ENCODE measurements at places on chromosomes 3 and 15.

GRCh38 chr15:50176869-50177268, 5.1 kb upstream of the SLC27A2 start:
- DNase-seq, result no peak

DNA sequence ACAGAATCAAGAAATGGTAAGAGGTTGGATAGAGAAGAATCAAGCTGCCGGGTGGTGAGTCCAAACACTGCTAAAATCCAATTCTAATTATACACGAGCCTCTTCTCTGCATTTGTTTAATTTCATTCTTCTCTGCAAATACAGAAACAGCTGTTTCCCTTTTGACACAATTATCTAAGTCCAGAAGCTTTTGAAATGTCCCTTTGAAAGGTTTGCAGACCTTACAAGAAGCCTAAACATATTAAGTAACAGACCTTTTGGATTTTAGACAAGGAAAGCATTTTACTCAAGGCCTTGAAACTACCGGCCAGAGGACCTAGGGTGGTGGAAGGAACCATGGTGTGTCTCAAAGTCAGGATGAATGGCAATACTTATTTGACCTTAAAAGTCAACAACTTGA, 403.8 kb upstream of the ADAMTS9 start:
- DNase-seq, result no peak

GRCh38 chr3:6351752-6352151, 509.2 kb upstream of the GRM7 start:
- DNase-seq, result peak; percentile 19

DNA sequence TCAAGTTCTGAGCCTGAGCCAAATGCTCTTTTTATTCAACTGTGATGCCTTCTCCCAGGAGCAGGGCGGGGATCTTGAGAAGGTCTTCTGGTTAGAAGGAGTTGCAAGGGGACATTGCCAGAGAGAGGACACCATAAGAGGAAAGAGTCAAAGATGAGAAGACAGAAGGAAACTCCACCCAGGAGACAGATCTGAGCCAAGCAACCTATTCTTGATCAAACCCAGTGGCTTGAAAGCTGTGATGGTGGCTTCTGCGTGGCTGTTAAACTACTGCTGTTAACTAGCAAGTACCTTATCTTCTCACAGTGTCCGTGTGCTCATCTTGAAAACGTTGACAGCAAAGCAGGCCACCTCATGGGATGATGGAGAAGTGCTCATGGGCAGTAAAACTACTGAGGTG, 19.8 kb upstream of the AGBL1 start:
- DNase-seq, result no peak

DNA sequence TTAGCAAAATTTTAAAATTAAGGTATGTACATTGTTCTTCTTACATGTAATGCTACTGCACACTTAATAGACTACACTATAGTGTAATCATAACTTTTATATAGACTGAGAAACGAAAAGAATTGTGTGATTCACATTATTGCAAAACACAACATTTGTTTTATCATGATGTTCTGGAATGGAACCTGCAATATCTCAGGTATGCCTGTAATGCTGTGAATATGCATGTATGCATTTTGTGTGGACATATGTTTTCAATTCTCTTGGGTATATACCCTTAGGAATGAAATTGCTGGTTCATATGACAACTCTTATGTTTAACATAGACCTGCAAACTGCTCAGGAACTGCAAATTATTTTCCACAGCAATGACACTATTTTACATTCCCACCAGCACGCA, 38.6 kb upstream of the TJP1 start:
- no peak for DNase-seq

DNA sequence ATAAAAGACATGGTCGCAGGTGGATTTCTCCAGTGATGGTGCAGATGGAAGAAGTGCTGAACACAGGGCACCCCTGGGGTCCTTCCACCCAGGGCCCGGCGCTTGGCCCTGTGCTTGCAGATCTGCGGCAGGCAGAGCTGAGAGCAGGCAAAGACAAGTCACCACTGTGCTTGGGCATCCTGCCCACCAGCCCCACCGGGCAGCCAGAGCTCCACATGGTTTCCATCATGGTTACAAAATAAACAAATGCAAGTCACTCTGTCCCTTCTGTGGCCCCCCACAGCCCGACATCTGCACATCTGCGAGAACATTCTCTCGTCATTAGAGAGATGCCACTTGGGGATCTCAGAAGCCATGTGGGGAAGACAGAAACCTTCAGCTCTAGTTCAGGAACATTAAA, 37.6 kb upstream of the SFMBT1 start:
- DNase-seq, result no peak

DNA sequence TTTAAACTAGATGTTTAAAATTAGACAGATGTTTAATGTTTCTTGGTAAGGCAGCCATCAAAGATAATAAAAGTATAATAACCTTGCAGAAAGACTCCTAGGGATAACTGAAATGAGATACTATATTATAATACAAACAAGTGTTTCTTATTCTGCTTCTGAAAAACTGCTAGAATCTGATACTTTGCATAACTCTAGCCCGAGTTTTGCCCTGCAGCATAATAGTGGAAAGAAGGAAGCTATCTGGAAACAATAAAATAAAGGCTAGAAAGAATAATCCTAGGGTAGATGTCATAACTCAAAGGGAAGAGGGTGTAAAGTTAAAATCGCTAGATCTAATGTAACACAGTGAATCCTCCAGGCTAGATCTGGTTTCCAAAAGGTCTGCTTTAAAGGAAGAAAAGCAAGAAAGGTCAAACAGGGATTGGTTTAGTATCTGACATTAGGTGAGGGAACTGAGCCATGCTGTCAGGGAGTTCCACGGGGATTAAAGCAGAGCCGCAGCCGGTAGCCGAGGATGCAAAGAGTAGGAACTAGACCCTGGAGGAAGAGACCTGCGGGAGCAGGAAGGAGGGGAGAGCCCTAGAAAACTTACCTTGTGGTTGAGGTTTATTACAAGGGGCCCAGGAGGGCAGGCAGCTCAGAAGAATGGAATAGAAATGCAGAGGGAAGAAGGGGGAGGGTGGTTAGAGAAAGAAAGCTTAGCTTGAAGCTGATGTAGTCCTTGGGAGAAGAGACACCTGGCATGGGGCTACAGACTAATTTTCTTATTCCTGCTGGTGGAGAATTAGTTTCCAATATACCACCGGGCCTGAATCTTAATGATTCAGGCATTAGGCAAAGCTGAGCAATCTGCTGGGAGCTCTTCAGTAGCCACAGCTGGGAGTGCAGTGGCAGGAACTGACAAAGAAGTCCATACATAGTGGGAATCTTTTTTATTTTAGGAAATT, 46.1 kb upstream of the TUSC7 start:
- no peak for DNase-seq

GRCh38 chr15:70604666-70605315, 158.6 kb downstream of the UACA start:
- DNase-seq, result peak; percentile 14

- no peak for DNase-seq
Observed at GRCh38 chr3:19331931-19332330, 183.6 kb downstream of the KCNH8 start.

DNA sequence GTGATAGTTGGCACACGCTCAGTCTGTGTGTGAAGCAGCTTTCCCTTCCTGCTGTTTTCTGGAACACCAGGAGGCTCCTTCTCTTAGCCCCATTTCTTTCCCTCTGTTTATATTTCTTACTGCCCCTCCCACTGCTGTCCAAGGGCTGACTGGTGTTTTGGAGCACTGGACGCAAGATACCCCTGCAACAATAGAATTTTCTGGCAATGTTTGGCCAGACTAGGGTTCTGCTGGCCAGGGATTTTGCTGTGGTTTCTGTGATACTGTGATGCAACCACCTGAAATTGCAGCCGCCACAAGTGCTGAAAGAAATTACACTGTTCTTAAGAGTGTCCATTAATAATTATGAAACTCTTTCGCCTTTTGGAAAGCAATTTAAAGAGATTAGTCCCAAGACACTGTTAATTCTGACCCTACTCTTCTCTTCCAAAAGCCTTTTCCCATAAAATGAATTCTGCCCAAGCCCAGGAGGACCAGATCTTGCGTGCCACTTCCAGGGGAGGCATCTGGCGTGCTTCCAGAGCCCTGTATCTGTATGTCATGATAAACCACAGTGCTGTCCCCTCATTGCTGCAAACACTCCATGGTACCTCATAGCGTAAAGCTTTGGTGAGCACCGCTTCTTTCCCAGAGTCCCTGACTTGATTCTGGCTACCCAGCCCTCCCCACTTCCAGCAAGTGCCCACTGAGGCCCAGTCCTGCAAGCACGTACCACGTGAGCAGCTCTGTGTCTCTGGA, 159.4 kb upstream of the CHRM5 start:
- DNase-seq, result no peak

DNA sequence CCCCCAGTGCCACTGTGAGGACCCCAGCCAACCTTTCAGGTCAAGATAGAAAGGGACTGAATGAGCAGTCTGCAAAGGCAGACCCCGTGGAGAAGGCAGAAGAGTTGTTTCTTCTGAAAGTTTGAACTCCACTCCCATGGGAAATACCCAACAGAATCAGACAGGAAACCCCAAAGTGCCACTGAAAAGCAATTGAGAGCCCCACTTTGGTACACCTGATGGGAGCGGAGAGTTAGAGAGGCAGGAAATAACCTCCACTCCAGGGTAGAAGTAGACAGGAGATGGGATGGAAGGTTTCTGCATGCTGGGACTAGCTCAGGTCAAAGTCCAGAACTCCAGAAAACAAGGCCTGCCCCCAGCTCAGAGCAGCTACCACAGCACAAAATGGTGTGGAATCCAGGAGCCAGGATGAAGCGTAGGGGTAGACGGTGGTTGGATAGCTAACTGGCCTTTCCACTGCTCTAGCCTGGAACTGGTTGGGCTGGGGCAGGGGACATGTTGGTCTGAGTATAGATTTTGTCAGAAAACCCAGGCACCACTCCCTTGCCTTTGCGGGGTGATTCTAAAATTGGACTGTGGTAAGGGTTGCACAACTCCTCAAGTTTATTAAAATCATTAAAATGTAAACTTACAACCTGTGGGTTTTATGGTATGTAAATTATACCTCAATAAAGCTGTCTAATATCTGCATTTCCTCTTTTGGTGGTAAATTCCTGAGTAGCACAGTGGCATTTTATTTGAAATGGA, 1.9 kb upstream of the RAB43 start:
- DNase-seq, result no peak

DNA sequence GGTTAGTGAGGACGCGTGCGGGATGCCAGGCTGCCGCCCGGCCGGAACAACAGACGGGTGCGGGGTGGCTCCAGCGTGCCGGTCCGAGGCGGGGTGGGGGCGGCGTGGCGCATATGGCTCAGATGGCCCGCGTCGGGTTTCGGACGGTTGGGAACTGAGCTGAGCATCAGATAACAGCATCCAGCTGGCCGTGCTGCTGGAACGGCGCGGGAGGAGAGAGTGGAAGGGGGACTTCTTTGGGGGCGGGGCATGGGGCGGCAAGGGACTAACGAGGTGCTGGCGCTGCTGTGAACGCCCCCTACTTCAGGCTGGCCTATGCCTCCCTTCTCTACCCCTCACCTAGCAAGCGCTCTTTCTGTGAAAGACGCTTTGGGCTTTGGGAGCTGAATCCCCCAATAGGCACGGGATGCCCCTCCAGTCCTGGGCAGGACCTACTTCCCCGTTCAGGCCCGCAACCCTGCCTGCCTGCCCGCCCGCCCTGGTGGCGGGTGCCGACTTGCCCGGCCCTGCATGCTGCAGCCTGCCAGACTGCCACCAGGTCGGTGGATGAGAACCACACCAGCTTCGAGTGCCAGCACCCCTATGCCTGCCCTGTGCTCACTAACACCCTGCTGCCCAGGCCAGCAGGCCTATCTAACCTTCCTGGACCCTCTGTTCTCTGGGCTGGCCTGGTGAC, 542 bp downstream of the INKA1 start:
- no peak for DNase-seq

DNA sequence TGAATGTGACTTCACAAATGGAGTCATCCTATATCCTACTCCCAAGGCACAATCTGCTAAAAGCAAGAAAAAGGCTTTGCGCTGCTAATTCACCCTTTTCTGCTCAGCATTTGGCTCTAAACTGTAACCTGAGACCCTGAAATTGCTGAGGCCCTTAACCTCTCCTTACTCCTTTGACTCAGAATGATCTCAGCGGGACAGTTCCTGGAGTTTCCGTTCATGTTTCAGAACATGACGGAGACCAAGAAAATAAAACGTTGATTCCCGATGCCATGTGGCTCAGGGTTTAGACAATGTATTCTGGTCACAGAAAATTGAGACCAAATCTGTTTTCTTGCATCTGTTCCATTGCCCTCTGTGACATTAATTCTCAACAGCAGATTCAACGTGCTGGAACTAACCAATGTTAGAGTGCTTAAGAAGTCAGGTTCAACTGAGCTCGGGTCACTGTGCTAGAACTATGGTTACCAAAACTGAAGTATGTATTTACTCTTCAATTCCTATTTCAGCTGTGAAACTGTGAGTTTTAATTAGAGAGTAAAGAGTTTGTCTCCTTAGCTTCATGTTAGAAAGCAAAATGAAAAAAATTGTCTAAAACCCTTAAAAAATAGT, 45.4 kb upstream of the TMC3 start:
- peak; percentile 15 for DNase-seq

DNA sequence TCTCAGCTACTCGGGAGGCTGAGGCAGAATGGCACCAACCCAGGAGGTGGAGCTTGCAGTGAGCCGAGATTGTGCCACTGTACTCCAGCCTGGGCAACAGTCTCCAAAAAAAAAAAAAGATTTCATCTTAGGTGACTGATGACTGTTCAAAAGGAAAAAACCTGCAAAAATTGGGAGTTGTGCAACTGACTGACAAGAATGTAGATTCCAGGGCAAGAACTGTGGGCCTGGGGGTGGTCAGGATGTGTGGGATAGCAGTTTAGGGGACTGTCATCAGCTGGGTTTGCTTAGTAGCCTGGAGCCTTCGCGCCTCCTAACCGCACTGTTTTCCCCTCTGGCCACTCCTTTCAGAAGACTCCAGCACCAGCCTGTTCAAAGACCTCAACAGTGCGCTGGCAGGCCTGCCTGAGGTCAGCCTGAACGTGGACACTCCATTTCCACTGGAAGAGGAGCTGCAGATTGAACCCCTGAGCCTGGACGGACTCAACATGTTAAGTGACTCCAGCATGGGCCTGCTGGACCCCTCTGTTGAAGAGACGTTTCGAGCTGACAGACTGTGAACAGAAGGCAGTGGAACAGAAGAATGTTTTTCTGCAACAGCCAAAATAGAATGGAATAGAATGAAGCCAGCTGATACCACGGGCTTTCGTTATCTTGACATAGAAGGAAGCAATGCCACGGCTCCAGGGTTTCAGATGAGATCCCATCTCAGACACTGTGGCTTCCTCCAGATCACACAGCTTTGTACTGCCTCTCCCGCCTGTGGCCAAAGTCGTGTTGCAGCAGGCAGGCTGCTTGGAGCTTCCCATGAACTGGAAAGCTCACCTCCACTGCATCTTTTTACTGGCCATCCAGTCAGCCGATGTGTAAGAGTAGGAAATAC, 75.3 kb upstream of the BLM start:
- no peak for DNase-seq

DNA sequence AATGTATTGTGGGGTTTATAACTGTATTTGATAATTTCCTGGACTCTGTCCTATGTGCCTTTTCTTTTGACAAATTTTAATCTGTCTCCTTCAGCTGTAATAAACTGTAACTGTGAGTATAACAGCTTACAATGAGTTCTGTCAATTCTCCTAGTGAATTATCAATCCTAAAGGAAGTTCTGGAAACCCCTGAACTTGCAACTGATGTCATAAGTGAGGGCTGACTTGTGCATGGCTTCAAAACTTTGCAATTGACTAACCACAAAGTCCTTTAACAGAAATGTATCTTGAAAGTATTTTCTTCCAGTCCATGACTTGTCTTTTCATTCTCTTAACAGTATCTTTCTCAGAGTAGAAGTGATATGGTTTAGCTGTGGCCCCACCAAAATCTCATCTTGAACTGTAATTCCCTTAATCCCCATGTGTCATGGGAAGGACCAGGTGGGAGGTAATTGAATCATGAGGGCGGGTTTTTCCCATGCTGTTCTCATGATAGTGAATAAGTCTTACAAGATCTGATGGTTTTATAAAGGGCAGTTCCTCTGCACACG, 108.3 kb downstream of the TFDP2 start:
- peak; percentile 35 for DNase-seq
